ENCODE measurements at places on chromosomes 11 and 22.

GRCh38 chr11:131370090-131370751, at the start of gene NTM:
Gene NTM (plus strand): TSS chr11:131370615.
- DNase-seq: no peak

GRCh38 chr11:2289859-2290258, 11.9 kb downstream of the C11orf21 start:
- DNase-seq: no peak

GRCh38 chr11:45285250-45285828, 802 bp downstream of the SYT13 start:
- DNase-seq: no peak

- no peak for DNase-seq
Observed at GRCh38 chr11:95883381-95883780, 40.5 kb downstream of the MTMR2 start.

DNA sequence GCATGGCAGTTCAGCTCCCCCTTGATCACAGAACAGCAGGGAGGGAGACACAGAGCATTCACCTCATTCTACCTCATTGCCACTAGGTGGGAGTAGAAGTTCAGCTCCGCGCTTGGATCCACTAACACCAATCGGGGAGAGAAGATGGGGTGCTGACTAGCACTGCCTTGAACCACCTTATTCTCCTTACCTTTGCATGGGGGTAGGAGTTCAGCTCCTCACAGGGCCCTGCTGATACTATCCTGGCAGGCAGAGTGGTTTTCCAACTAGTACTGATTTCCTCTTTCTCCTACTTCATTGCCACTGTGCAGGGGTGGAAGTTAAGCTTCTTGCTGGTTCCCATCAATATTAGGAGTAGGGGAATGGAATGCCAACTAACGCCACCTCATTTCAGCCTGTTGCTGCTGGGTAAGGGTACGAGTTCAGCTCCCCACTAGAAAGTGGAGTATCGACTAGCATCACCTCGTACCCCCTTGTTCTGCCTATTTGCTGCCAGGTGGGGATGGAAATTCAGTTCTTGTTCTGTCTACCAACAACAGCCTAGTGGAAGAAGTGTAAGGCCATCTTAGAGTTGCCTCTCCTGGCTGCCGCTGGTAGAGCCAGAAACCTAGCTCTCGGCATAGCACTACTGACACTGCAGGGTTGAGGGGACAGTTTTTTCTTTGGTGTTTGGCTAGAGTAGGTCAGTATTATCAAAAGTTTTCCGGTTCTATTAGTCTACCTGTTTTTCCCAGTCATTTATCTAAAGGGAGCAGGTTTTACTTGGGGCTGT, 550.9 kb upstream of the CCDC90B start:
- DNase-seq: peak; percentile 64

DNA sequence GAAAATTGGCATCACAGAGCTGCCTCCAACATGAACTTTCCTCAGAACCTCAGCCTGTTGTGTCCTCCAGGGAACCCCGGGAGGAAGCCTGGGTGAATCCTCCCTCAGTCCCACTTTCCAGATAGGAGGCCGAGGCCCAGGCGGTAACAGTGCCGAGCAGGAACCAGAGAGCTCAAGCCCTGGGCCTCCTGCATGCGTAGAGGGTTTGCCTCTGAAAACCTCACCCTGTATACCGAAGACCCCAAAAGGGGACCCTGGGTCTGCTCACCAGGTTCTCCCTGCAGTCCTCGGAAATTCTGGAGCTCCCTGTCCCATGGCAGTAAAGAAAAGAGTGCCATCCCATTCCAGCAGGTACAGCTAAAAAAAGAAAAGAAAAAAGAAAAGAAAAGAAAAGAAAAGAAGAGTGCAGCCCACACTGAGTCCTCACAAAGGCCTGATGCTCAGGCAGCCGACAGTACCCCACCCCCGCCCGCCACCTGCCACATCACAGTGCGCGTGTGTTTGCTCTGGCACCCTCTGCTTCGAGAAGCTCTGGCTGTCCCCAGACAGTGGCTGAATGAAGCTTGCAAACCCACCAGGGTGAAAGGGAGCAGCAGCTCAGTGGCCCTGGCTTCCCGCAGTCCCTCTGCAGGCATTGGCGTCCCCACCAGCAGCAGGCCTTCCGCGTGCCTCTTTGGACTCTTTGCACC, 28.4 kb upstream of the FADD start:
- DNase-seq: peak; percentile 14

DNA sequence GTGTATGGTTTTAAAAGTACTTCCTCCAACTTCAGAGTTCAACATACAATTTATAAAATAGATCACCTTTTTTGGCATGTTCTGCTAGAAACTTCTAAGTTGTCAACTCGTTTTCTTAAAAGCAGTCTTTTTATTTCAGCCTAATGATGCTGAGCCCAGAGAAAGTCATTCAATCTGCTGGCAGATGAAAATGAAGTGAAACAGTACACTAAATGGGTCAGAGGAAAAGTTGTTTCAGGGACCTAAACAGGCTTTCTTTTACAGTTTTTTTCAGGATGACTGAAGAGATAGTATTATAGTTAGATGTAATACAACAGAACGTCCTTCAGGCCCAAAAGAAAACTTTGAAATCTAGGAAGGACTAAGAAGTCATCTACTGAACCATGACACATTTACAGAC, 842.7 kb upstream of the CCDC90B start:
- no peak for DNase-seq

- no peak for DNase-seq
Observed at GRCh38 chr11:118628031-118628430, 20.6 kb downstream of the PHLDB1 start.

DNA sequence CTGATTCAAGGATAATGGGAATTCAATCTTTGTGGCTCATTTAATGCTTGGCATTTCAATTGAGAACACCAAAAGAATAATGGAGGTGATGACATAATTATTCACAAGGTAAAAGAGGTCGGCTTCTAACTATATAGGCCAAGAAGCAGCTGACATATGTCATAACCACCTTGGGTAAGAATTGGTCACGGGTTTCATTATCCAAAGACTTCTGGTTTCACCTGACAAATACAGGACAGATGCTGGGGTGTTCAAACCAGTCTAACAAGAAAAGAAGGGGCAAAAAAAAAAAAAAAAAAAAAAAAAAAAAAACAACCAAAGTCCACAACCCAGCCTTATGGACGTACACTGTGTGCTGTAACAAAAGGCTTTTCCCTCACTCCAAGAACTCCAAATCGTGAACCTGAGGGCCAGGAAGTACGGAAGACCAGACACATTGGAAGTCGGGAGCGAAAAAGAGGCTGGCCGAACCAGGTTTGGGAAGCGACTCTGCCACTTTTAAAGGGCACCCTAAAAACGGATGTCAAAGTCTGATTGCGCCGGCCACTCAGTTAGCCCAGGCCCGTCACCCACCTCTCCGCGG, 385 bp downstream of the HARBI1 start:
- DNase-seq: no peak

GRCh38 chr11:64810891-64811272, 531 bp upstream of the MEN1 start:
- no peak for DNase-seq

DNA sequence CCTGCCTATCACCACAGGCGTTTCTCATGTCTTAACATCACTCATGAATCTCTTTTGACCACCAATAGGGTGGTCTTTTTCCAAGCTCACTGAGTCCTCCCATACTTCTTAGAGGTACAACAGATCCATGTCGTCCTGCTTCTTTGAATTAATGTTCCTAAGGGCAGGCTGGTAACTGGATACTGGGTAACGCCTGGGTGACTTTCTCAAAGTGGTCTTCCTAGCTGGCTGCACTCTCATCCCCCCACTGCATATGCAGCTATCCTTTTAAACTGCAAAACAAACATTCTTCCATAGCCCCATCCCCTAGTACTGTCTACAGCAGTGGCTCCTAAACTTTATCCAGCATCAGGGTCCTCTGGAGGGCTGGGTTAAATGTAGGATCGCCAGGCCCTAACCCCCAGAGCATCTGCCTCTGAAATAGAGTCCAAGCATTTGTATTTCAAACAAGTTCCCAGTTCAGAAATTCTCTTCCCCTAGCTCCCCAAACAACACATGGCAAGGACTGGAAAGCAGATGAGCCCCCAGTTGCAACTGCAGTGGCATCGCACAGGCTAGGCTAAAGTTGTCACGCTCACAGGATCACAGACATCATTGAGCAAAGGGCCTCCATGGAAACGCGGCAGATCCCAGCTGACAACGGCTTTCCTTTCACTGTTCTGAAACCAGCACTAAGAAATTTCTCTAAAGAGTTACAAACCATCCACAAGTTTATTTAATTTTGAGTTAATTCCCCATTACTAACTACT, 204.9 kb downstream of the LARGE1 start:
- no peak for DNase-seq

GRCh38 chr11:105937738-105938137, 84.3 kb downstream of the MSANTD4 start:
- no peak for DNase-seq

- no peak for DNase-seq
Observed at GRCh38 chr11:108818971-108819370, 154.1 kb downstream of the DDX10 start.

- peak; percentile 75 for DNase-seq
Observed at GRCh38 chr22:20156611-20157429, 6.0 kb upstream of the CCDC188 start.

- no peak for DNase-seq
Observed at GRCh38 chr11:92885600-92885999, 83.9 kb upstream of the MTNR1B start.

DNA sequence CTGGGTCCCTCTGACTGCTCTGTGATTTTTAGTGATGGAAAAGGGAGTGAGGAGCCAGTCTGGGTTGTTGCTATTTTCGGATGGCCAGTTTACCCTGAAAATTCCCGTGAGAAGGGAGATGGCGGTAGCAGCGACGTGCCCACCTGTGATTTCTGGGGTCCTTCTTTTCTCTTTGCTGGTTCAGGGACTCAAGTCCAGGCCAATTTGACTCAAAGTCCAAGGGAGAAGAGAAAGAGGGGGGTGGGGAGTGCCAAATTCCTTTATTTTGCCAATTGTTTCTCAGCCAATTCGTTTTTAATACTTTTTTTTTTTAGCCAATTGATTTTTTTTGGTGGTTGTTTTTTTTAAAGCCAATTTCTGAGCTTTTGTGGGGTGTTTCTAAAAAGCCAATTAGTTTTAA, 6.9 kb downstream of the IGF2 start:
- no peak for DNase-seq

- no peak for DNase-seq
Observed at GRCh38 chr11:123564221-123564620, 90.2 kb downstream of the SCN3B start.

DNA sequence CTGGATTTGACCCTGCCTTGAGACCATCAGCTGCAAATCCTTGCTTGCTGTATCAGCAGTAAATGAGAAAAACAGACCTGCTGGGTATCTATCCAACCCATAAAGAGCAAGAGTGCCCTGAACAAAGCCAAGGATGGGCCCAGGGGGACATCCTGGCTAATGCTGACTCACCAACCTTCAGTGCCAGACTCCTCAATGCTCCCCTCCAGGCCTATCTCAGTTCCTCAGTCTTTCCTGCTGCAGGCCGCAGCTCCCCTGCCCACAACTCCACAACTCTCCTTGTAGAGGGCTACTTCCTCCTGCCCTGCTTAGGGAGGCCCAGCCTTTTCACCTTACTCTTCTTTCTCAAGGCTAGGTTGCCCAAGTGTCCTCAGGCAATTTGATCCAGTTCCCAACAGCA, 2.6 kb downstream of the LAMTOR1 start:
- no peak for DNase-seq

GRCh38 chr11:74196781-74197486, 25.8 kb downstream of the PPME1 start:
- no peak for DNase-seq

DNA sequence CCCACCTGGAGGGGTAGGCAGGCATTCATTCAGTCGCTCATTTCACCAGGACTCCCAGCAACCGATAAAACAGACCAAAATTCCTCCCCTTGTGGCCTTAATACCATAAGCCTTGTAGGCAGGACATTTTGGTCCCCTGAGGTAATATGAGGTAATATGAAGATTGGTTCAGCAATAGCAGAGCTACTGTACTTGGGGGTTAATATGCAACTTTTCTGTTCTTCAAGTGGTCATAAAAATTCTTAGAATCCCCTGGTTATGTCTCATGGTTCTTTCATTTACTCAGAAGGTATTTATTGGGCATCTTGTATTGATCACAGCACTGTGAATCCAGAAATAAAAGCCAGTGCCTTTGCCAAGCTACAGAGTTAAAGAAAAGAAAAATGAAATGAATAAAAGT, 29.8 kb downstream of the SHISA8 start:
- DNase-seq: no peak

All from NCI-H1436 (cell line).